Gastroesophageal sphincter (tissue), 4 donors: ENCODE measurements at places on chromosomes 7 and 10.

- no peak for ATAC-seq
Observed at GRCh38 chr10:106534441-106534840, 630.1 kb downstream of the SORCS1 start.

DNA sequence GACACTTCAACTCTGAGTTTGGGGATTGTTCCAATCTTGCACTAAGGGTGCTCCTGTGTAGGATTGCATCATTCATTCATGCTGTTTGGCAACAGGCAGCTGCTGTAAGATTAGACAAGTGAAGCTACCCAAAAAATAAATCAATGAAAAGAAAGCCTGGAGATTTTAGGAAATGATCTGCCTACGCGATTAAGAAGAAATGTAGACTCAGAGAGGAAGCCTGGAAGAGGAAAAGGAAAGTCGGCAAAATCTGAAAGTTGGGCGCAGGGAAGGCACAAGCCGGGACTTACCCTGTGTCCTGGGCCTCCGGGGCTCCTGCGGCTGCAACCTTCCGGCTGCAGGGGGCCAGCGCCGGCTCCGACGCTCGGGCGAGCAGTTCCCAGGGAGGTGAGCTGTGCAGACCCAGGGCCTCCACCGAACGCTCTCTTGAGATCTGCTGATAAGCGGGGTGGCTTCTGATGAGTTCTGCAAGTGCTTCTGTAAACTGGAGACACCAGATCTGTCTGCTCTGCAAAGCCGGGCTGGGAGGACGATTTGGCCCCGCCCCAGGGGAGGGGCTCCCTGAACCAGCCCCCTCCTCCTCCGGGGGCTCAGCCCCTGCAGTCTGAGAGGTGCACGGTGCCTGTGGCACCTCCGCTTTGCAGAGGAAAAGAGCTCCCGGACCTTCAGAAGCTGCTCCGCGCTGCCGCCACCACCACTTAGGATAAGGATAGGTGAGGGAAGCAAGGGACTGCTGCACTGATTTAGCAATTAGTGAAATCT is 17.4 kb downstream of the PSPH start:
- ATAC-seq: peak; percentile 75

- no peak for ATAC-seq
Observed at GRCh38 chr10:31599626-31600504, 280.8 kb downstream of the ZEB1 start.

GRCh38 chr10:3619241-3619640 is 165.8 kb downstream of the KLF6 start:
- no peak for ATAC-seq

- no peak for ATAC-seq
Observed at GRCh38 chr10:69567920-69568319, 5.3 kb downstream of the NEUROG3 start.

- no peak for ATAC-seq
Observed at GRCh38 chr7:94973844-94974243, 66.5 kb downstream of the PPP1R9A start.

DNA sequence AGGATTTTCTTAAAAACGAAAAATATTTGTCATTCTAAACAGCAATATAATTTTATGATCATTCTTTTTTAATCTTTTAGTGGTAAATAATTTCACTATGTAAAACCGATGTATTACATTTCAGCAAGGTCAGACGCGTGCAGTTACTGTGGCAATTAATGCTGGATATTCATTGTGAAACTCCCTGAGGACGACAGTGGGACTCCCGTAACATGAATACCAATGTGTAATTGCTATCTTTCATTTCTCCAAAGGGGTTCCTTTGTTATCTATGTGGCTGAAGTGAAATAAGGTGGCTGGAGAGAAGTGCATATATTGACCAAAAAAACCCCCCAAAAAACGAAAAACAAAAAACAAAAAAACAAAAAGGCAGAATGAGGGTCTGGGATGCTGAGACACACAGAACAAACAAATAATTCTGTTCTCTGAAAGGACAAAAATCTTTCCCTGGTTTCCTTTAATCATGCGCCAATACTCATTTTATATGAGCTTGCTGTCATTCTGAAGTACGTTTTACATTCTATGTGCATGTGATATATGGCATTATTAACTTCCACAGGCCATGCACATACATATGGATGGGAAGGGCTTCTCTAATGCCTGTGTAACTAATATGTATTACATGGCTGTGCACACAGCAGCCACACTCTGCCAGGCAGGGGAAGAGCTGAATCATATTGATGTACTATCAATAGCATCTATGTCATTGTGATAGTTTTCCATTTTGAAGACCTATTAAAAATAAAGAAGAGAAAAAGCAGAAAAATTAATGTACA is 161.4 kb downstream of the RAPGEF5 start:
- no peak for ATAC-seq

DNA sequence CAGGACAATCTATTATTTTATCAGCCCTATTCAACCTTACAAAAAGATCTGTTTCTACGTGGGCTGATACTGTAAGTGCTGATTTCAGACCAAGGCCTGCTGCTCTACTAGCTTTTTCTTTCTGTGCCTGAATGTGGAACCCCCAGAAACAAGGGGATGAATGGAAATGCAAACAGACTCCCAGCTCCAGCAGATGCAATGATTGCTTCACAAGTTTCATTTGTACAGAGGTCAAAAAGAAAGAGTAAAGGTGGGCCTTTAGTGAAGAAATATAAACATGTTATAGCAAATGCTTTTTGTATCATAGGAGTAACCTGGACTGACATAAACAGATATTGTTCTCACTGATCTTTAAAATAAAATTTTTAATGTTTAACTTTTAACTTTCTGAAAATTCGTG is 130.2 kb upstream of the SLC25A13 start:
- ATAC-seq: no peak

GRCh38 chr10:6044751-6045313 is 17.3 kb downstream of the IL2RA start:
- ATAC-seq: no peak

GRCh38 chr10:61643316-61643751 is 19.4 kb upstream of the CABCOCO1 start:
- ATAC-seq: peak; percentile 63

- ATAC-seq: no peak
Observed at GRCh38 chr7:157136372-157136771, 2.4 kb upstream of the UBE3C start.

GRCh38 chr7:91314591-91315323 is 50.5 kb downstream of the FZD1 start:
- ATAC-seq: no peak

- ATAC-seq: no peak
Observed at GRCh38 chr7:96127746-96128145, 194.2 kb downstream of the SLC25A13 start.

DNA sequence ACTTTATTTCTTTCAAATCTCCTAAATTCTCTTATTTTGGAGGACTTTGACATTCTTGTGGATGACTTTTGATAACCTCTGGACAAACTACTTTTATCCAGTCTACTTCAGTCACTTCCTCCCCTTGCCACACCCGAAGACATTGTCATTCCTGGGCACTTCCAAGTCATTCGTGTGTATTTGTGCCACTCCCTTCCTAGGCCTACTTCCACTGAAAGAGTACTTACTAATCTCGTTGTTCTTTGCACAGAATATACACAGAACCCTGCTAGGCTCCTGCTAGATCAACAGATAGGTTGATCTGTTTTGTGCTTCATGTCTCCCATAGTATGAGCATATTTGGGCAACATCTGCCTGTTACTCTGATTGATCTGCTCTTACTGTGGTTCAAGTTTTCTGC is 355.4 kb downstream of the HGF start:
- ATAC-seq: no peak

DNA sequence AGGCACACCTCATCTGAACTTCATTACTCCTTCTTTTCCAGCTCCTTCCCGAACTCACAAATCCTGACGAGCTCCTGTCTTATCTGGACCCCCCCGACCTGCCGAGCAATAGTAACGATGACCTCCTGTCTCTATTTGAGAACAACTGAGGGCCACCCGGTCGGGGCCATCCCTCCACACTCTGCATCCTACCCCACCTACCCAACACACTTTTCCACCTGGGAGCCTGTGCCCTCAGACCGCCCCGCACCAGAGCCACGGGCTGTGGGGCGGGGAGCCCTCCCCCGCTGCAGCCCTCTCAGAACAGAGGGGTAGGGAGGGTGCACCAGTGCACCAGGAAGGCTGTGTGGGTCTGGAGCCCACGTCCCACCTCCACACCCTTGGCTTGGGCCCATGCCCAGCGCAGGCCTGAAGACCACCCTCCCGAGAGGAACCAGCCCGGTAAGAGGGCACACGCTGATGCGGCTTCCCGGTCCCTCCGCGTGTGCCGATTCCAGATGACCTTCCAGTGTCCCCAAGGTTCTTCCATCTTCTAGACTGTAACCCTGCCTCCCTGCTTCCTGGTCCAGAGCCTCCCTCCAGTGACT is 34.6 kb upstream of the PPIF start:
- no peak for ATAC-seq

- ATAC-seq: no peak
Observed at GRCh38 chr7:91248996-91249395, 15.2 kb upstream of the FZD1 start.

DNA sequence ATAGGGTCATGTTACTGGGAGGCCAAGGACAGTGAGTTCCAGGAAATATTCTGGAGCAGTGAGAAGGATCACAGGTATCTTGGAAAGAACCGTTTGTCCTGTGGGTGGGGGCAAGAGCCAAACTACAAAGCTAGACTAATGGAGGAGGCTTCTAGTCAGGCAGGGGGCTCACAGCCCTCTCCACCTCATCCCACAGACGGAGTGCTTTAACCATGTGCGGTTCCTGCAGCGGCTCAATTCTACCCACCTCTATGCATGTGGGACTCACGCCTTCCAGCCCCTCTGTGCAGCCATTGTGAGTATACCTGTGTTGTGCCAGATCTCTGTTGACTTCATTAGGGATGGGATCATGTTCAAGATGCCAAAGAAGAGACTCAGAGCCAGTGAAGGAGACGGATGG is 8.1 kb downstream of the SEMA4G start:
- ATAC-seq: no peak

DNA sequence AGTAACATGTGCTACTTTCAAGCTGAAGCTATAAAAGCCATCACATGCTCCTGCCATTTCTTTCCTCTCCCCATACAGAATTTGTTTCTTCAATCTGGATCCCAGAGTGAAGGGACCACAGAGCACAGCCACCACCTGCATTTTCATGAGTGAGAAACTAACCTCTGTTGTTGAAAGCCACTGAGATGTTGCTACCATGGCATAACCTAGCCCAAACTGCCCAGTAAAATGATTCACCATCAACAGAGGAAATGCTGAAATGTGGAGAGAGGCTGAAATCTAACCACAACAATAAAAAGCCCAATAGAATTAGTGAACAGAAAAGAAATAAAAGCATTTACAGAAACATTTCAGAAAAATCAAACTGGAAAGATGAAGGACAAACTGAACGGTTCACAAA is 125.2 kb downstream of the AMPH start:
- no peak for ATAC-seq

DNA sequence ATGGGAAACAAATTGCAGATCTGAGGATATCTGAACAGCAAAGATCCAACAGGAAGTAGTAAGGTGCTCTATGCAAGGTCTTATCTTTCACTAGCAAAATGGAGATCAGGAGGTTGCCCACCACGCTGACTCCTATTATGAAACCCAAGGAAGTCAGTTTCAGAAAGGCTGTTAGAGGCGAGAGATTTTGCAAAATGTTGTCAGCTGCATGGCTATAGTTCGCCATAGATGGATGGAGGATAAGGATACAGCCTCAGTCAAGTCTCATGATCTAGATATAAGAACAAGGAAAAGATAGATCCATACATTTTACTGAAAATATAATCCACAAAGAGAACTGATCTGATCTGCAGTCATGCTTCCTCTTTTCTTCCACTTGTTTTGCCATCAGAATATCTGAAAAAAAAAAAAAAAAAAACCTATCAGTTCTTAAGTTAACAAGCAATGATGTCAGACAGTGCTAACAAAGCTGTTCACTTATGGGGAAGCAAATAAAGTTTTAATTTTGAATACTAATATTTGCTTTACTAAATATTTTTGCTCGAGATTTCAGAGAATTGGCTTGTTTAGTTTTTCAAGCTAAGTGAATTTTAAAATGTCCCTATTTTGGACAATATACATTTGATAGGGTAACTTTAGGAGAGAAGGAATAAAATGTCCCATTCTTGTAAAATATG is 2.0 kb downstream of the GPR85 start:
- no peak for ATAC-seq

DNA sequence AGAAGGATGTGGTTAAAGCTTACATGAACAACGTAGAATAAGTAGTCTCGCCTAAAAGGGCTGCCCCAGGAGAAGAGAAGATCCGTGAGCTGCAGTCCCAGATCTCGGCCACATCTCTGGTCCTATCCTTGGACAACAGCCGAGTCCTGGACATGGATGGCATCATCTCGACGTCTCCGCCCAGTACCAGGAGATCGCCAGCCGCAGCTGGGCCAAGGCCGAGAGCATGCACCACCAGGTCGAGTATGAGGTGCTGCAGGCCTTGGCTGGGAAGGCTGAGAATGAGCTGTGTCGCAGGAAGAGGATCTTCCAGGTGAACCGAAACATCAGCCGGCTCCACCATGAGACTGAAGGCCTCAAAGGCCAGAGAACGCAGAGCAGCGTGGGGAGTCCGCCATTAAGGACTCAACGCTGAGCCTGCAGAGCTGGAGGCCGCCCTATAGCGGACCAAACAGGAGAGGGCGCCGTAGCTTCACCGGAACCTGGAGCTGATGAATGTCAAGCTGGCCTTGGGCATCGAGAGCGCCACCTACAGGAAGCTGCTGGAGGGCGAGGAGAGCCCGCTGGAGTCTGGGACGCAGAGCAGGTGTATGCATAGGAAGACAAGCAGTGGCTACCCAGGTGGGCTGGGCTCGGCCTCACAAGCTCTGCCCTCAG is 22.2 kb downstream of the LIPK start:
- no peak for ATAC-seq

DNA sequence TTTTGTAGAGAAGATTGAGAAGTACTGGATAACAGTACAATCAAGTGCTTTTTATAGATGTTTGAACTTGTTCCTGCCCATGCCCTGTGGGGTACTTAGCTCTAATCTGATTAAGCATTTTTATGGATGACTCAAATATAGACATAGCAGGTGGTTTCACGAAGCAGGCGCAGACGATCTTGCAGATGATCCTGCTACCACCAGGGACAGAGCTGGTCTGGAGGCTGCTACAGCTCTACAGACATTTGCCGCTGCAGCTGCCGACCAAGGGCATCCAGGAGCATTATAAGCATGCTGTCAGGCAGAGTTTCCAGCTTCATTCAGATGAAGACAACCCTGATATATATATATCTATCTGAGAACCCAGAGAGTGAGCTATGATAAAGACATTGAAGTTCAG is 650.4 kb downstream of the NXPH1 start:
- no peak for ATAC-seq

DNA sequence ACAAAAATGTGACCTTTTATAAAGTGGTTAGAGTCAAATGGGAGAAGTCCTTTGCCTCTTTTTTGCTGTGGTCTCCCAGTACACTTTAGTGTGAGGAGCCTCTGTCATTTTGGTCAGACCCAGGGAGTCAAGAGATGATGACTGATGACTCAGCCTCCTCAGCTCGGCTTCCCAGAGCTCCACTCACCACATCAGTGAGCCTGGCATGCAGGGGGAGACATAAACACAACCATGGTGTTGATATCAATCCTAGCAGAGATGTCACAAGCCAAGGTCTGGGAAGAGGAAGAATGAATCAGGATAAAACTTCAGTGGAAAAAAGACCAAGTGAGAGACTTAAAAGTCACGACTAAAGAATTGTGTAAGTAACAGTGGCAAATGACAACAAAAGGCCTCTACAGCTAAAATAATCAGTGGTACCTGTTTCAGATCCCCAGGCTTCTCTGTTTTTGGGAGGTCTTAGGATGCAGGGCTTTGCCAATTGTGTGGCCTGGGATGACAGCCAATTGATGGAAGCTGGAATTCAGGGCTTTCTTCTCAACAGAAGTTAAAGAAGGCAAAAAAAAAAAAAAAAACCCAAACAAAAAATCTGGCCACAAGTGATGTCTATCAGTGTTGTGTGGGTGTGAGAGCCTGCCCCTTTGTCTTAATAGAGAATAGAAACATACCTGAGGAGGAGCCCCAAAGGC is 50.2 kb downstream of the TFAM start:
- peak; percentile 59 for ATAC-seq
